ENCODE measurements at places on chromosomes 2 and 18.

- no peak for DNase-seq
Measured at GRCh38 chr2:132677661-132678060, 7.7 kb upstream of the LYPD1 start.

DNA sequence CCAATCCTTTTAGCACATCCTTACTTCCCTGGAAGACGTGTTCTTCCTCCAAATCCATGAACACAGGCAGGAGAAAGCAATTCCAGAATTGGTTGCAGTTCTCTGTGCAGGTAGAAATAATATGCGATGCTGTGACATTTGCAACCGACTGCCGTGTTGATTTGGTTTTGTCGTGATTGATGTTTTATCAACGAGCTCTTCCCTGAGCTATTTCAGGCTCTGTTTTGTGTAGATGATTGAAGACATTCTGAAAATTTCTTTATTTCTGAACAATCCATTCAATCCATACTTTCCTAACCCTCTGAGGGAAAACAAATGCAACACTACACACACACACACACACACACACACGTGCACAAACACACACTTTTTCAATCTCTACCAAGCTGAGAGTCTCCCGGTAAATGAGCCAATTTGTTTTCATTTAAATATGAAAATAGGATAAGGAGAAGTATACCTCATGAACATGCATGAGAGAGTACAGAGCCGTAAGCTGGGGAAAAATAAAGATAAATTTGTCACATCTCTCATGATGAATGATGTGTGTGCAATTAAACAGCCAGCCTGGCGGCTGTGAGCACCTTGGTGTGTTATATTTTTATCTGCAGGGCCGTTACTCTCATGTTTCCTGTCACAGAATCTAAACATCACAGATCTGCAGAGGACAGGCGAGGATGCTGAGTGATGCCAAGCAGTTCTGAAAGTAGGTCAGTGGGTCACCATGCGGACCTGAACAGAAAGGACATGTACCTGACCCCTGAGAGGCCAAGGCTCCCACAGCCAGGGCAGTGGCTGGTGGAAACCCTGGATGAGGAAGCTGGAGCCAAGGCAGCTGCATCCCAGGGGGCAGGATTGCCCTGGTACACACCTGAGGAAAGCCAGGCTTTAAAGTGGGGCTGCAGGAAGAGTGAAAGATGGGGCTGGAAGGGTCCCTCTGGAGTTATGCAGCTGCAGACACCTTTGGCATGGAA is 64.8 kb downstream of the PDCL3 start:
- peak; percentile 27 for DNase-seq

- DNase-seq: no peak
Measured at GRCh38 chr2:20558391-20559150, 92.3 kb downstream of the HS1BP3 start.

DNA sequence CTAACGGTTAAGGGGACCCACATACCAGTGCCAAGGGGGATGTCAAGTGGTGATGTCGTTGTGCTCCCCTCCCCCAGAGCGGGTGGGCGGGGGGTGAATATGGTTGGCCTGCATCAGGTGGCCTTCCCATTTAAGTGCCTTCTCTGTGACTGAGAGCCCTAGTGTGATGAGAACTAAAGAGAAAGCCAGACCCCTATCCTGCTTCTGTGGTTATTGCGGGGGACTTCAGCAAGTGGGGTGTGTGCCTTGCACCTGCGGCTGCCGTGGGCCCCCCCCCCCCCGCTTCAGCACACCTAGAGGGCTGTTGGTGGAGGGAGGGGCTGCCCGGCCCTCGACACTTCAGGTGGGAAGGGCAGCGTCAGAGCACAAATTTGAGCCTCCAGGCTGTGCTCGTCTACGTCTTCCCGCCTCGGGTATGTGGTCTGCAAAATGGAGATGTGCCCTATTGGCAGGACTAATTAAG is 6.1 kb downstream of the CTDSP1 start:
- no peak for DNase-seq

- peak; percentile 58 for DNase-seq
Measured at GRCh38 chr2:127106457-127106990, 430 bp downstream of the BIN1 start.

- peak; percentile 86 for DNase-seq
Measured at GRCh38 chr2:42101206-42102023, 53.6 kb downstream of the PKDCC start.

DNA sequence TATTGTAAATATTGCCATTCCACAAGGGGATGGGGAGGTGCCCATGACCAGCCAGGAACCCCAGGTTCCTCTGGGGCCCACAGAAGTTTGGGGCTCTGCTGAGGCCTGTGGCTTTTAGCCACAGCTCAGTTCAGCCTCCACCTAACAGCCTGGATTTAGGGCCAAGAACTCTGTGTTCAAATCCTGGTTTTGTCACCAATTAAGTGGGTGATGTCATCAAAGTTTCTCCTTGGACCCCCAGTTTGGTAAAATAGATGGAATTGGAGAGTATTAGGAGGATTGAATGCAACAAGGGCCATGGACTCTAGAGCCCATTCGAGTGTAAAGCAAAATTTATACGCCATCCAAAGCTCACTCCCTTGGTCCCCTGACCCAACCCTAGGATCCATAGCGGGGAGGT is 3.2 kb upstream of the FEV start:
- DNase-seq: no peak

- DNase-seq: no peak
Measured at GRCh38 chr18:48679236-48679635, 140.4 kb downstream of the CTIF start.

DNA sequence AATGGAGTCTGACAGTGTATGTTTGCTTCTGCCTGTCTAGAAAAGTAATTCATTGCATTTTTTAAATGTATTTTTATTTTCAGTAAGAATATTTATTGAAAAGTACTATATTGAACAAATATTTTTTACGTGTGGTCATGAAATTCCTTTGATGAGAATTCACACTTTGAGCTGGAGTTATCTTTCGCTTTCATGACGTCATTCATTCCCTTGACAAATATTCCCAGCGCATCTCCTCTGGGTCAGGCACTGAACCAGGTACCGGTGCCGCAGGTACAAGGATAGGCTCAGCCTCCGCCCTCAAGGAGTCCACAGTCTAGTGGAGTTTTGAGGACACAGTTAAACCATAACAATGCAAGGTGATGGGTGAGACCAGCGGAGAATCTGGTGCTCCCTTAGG is 60.2 kb downstream of the GNAL start:
- no peak for DNase-seq

GRCh38 chr2:235048549-235048948 is 96.7 kb downstream of the SH3BP4 start:
- peak; percentile 72 for DNase-seq

- DNase-seq: no peak
Measured at GRCh38 chr2:158735822-158736580, 59.1 kb upstream of the DAPL1 start.

- DNase-seq: no peak
Measured at GRCh38 chr2:68088940-68089339, 26.1 kb upstream of the C1D start.

- no peak for DNase-seq
Measured at GRCh38 chr2:55452879-55453278, 33.2 kb upstream of the CCDC88A start.

DNA sequence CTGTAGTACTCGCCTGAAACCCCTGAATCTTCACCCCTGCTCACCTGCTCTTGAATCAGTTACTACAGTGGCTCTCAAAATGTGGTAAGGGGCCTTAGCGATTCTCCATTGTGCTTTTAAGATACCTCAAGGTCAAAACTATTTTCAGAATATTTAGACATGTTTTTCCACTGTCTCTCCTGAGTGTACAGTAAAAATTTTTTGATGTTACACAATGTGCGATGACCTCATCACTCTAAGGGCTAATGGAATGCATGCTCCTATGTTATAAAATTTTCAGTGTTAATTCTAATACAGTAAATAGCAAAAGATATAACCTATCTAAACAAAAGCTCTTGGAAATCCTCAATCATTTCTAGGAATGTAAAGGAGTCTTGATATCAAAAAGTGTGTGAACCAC is 336.9 kb upstream of the PKDCC start:
- DNase-seq: no peak

- DNase-seq: no peak
Measured at GRCh38 chr2:108614043-108614545, 79.8 kb downstream of the LIMS1 start.

DNA sequence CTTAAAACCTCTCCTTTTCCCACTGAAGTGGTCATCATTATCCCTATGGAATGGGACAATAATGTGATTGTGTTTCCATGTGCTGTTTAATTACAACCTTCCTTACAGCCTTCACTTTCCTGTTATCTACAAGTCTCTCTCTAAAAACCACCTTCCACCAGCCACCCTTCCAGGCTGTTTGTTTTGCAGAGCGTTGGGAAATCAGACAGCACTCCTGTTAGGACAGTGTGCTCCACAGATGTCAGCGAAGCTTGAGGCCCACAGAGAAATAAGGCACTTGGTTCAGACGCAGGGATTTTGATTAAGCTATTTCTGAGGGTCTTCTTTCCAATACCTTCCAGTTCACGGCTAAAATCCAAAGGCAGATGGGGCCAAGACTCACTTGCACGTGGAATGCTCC is 32.3 kb upstream of the ASPRV1 start:
- peak; percentile 6 for DNase-seq

- DNase-seq: no peak
Measured at GRCh38 chr2:44045061-44045460, 49.3 kb upstream of the LRPPRC start.

GRCh38 chr2:22221006-22221405 is 1097.2 kb downstream of the TDRD15 start:
- no peak for DNase-seq

DNA sequence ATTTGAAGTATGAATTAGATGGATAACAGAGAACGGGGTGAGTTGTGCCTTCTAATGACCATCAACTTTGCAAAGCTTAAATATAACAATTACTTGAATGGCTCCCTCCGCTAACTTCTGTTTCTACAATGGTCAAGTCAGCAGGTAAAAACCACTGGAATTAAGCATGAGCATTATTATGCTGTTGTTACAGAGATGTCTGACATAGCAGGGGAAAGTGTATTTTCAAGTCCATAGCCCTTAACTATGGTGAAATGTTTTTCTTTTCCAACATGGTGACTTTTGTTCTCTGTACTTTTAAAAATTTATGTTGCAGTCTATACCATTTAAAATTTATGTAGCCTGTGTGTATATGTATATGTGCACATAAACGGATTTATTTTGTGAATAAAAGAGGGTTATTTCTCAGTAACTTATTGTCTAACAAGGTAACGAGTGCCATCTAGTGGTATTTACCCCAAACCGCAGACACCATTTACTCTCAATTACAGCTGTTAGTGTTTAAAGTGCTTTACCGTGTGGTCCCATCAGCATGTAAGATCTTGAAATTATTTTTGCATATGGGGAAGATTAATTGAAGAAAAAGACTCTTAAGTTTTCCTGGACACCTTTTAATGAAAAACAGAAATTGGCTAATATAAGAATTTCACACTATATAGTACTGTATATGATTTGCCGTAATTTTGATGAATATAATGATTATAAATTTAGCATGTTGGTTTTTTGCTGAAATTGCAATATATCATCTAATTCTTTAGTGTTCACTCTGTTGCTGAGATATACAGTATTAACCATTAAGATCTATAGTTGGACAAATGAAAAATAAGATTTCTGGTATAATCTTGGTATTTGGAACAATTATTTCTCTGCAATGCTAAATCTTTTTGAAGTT is 78.2 kb downstream of the UBE2E3 start:
- no peak for DNase-seq

- DNase-seq: peak; percentile 89
Measured at GRCh38 chr2:196601430-196602306, 37.8 kb upstream of the CCDC150 start.

- DNase-seq: no peak
Measured at GRCh38 chr2:121075006-121075551, 209.9 kb downstream of the TFCP2L1 start.

GRCh38 chr2:227890495-227891079 is 19.2 kb downstream of the DAW1 start:
- no peak for DNase-seq

DNA sequence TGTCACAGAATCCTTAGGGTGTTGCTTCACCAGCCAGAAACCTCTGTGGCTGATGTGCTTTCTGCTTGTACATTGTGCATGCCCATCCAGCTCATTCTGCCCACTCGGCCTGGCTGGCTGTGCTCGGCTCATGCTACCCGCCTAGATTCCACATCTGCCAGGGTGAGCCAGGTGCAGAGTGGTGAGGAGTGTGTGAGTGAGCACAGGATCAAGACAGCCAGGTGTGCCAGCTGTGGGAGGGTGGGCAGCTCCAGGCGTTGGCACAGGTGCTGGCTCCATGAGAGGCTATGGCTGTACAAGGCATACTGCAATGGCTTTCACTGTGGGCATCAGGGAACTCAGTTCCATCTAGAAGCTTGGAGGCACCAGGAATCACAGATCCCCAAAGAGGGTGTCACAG is 1321.8 kb upstream of the CRIM1 start:
- no peak for DNase-seq

DNA sequence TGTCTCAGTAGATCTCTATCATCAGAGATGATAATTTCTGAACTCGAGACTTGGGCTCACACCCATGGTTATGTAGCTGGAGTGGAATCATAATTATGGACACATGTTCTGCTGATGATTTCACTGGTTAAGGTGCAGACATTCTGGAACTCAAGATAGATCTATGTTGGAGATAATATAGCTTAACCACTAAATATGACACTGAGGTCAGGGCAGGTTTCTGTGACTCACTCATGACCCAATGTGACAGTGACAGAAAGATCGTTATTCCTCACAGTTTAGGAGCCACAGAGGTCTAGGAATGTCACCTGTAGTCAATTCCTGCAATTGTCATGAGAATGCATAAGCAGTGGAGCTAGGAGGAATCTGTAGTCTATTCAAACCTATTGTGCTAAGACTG is 828.6 kb downstream of the TRIB2 start:
- DNase-seq: no peak

- no peak for DNase-seq
Measured at GRCh38 chr2:237427769-237428506, 14.0 kb upstream of the COL6A3 start.

- no peak for DNase-seq
Measured at GRCh38 chr18:37624318-37624717, 58.7 kb upstream of the CELF4 start.

DNA sequence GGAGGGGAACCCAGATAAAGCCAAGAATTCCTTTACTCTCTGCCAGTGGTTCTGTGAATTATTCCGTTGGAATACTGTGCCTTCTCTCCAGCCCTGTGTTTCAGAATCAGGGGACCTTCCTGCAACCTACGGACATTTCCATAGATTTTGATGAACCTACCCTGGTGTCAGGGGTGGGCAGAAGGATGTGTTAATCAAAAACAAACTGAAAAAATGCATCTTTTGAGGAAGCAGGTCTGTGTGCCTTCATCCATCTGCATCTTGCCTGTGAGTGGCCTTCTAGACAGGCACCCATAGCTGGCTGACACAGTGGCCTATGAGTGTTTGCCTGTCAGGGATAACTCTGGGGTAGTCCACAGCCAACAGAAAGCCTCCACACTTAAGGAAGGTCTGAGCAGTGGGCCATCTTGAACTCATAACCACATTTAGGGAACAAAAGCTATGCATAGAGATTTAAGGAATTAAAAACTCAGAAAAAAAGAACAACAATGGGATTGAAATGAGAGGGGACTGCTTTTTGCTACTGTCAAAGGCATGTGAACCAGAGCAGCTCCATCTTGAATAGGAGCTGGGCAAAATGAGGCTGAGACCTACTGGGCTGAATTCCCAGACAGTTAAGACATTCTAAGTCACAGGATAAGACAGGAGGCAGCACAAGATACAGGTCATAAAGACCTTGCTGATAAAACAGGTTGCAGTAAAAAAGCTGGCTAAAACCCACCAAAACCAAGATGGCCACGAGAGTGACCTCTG is 45.9 kb upstream of the ITGA6 start:
- no peak for DNase-seq

GRCh38 chr2:199201539-199201938 is 256.2 kb downstream of the SATB2 start:
- no peak for DNase-seq

GRCh38 chr2:71043531-71044407 is 24.7 kb upstream of the NAGK start:
- no peak for DNase-seq

Data from cardiac septum (tissue), 1 donor.